Activated gamma-delta T cell treated with Interleukin-2 at 50 U/mL for 16 hours (primary cell): ENCODE measurements at places on chromosomes 16 and 17.

GRCh38 chr17:55673743-55674506, 48.7 kb downstream of the TMEM100 start:
- DNase-seq: no peak

GRCh38 chr17:31696703-31697325, 162.2 kb downstream of the COPRS start:
- no peak for DNase-seq

GRCh38 chr16:81765969-81766368, 13.1 kb upstream of the PLCG2 start:
- no peak for DNase-seq

GRCh38 chr16:5885521-5885920, 787.9 kb upstream of the EEF2KMT start:
- no peak for DNase-seq

DNA sequence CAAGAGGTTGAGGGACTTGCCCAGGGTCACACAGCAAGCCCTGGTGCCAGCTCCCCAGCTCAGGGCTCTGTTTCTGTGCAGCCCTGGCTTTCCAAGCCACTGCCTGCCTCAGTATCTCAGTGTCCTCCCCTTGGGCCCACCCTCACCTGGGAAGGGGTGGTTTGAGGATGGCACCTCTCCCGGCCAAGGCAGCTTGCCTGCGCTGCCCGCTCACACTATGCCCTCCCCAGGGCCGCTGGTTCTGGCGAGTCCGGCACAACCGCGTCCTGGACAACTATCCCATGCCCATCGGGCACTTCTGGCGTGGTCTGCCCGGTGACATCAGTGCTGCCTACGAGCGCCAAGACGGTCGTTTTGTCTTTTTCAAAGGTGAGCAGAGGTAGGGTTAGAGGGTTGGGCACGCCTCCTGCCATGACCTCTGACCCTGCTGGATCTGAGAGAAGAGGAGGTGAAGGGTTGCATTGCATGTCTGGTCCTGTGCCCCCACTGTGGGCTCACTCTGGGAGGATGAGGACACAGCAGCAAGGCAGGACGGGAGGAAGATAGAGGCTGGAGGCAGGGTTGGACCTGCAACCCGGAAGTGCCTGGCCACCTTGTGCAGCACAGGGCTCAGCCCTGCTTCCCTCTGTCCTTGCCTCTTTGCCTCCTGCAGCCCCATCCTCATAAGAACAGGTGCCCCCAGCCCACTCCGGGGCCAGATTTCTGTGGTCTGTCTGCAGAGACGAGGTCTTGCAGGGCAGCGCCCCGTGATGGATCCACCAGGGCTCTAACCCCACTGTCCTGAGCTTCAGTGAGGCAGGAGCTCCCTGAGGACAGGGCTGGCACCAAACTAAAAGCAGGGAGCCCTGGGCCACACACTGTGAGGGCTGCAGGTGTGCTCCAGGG, 16.7 kb downstream of the MMP15 start:
- no peak for DNase-seq

DNA sequence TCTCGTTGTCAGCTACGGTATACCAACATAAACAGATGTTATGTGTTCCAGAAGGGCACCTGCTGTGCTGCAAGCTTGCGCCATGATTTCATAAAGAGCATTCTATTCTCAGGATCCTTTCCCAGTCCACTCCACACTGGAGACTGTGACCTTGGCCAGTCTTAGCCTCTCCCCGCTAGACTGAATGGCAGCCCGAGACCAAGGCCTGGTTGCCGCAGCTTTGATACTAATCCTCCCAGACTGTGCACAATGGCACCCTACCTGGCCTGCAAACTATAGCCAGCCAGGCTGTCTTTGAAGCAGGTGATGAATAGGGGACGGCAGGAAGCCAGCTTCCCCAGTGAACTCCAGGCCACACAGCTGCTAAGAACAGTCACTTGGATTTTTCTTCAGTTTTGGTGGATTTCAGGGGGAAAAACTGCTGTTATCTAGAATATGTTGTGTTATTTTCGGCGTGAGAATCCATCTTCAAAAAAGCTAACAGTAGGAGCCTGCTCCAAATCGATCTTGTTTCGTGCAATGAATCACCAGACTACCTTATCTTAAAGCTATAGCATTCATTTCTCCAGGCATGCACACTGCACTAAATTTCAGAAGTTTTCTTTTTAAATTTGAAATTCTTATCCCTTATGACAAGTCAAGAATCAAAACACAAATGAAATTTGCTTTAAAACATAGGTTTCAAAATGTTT, 289.0 kb downstream of the CEP112 start:
- no peak for DNase-seq

GRCh38 chr17:63365366-63366240, 80.5 kb downstream of the CYB561 start:
- DNase-seq: no peak

- peak; percentile 2 for DNase-seq
Measured at GRCh38 chr17:83173914-83174361, 94.5 kb downstream of the METRNL start.

DNA sequence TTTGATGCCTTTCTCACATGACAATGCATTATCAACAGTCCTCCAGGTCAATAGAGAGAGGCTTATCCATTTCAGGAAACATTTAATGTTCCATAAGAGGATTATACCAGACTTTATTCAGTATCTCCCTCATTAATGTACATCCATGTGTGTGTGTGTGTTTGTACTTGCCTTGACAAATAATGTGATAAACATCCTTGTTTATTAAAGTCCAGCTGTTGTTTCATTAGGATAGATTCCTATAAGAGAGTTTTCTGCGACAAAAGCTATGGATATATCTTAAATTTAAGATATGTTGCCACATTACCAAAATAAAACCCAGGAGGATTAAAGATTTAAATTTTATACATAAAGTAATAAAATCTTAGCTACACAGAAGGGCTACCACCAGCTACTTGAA, 492.6 kb downstream of the TOX3 start:
- DNase-seq: no peak

GRCh38 chr16:11047939-11048800, 103.8 kb downstream of the CLEC16A start:
- DNase-seq: no peak

DNA sequence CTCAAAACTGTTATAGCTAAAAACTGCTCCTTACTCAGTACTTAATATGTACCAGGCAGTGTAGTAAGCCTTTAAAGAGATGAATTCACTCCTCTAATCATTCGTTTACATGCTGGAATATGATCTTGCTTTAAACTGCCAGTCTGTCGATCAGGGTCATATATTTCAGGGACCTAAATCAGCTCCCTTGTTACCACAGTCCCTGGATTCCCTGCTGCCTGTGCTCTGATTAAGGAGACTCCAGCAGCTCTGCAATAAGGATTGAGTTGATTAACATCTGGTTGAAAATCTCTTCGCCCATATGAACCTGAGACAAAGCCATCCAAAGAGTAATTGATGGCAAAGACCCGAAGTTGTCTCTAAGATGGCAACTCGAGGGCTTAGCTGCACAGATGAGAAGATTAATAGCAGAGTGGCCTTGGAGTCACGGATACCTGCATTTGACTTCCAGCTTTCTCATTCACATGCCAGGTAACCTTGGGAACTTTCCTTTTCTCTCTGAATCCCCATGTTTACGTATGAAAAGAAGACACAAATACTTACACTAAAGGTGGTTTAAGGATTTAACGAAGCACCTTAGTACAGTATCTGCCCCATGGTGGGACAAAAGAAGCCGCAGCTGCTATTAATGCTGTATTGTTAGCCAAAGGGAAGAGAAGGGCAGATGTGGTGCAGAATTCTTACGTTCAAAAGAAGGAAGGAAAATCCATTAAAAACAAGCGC, 68.2 kb downstream of the VAT1L start:
- no peak for DNase-seq

DNA sequence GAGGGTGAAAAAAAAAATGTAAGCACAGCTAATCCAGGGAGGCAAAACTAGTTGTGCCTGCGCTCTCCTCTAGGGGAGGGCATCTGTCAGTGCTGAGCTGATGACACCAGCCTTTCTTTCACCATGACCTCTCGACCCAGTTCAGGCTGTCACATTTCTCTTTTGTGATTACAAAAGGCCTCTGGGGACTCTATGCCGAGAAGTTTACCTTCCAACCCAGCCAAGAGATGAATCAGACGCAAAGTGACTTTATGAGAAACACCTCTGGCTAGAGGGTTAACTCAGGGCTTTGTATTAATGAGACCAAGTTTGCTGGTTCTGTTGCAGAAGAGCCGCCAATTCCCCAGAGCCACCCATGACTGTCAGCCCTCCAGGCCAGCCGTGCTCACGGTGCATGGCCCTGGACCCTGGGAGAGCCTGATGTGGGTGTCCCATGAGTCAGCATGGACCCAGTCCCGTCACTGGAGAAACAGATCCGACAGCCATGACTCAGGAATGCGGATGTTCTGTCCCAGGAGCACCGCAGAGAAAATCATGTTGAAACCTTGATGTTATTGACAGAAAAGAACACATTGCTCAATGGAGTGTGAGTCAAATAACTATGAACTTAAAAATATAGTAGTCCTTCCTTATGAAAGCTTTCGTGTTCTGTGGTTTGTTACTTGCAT, 437.2 kb downstream of the HS3ST3B1 start:
- no peak for DNase-seq

DNA sequence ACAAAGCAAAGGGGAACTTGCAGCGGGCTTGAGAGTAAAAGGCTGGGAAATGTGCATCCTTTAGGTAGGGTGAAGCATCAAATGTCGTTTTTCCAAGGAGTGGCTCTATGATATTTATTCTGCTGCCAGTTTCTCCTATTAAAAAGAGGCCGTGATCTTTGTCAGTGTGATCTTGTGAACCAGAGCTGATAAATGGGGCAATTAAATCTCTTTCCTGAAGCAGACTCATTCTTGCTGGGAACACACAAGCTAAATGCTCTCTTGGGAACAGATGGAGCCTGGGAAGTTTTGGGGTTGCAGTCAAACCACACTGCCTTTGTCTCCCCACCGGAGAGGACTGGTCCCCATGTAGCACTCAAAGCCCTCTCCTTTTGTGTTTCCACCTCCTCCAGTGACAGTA, 408.9 kb downstream of the GRIN2A start:
- no peak for DNase-seq

DNA sequence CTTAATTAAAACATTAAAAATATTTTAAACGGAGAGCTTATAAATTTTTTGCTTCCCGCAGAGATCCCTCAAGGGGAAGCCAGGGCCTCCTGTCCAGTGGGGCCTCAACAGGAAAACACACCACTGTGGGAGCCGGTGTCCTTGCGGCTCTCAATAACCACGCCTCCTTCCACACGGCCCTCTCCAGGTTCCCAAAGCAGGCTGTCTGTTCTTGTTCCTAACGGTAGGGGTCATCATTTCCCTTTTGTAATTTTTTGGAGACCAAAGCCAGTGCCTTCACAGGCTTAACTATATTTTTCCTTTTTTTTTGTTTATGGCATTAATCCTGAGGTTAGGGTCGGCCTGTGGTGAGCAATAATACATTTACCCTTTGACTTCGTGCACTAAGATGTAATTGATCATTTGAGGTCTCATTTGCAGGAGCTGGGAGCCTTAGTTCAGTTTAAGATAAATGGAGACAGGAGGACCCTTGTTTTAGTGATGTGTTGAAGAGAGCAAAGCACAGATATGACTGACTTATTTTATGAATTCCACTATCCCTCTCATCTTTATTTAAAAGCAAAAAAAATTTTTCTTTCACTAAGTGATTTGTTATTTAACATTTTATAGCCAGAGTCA, 77.5 kb upstream of the N4BP1 start:
- DNase-seq: no peak

- DNase-seq: no peak
Measured at GRCh38 chr17:76432712-76433336, 20.1 kb downstream of the UBE2O start.

DNA sequence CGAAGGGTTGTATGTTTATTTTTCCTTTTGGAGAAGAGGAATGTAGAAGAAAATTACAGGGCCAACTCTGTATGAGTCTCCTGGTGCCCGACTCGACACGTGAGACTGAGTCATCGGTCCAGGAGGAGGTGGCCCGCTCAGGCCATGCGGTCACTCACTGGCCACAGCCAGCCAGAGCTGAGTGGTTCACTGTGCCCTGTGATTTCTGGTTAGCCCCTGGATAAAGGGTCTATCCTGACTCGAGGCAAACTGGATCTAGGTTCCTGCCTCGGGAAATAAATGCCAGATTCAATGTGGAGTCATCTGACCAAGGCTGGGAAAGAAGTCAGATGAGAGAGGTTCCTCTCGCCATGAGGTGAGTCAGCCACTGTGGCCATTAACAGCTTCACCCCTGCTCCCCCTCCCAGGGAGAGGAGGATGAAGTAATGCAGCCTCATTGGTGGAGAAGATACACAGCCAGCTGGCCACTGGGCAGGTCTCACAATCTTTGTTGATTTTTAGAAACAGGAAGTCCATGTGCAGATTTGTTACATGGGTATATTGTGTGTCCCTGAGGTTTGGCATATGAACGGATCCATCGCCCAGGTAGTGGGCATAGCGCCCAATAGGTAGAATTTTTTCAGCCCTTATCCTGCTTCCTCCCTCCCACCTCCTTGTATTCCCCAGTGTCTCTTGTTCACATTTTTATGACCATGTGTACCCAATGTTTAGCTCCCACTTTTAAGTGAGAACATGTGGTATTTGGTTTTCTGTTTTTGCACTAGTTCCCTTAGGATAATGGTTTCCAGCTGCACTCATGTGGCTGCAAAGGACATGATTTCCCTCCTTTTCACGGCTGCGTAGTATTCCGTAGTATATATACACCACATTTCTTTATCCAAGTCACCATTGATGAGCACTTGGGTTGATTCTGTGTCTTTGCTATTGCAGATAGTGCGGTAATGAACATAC, 21.7 kb upstream of the USP36 start:
- no peak for DNase-seq

DNA sequence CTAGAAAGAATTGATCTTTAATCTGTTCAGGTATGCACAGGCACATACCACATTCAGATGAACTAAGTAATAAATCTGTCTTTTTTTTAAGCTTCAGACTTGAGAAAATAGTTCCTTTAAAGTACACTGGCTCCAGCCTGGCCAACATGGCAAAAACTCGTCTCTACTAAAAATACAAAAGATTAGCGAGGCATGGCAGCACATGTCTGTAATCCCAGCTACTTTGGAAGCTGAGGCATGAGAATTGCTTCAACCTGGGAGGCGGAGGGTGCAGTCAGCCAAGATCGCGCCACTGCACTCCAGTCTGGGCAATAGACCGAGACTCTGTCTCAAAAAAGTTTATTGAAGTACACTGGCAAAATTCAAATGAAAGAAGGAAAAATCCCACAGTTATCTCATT, 111.0 kb upstream of the NETO2 start:
- DNase-seq: no peak

DNA sequence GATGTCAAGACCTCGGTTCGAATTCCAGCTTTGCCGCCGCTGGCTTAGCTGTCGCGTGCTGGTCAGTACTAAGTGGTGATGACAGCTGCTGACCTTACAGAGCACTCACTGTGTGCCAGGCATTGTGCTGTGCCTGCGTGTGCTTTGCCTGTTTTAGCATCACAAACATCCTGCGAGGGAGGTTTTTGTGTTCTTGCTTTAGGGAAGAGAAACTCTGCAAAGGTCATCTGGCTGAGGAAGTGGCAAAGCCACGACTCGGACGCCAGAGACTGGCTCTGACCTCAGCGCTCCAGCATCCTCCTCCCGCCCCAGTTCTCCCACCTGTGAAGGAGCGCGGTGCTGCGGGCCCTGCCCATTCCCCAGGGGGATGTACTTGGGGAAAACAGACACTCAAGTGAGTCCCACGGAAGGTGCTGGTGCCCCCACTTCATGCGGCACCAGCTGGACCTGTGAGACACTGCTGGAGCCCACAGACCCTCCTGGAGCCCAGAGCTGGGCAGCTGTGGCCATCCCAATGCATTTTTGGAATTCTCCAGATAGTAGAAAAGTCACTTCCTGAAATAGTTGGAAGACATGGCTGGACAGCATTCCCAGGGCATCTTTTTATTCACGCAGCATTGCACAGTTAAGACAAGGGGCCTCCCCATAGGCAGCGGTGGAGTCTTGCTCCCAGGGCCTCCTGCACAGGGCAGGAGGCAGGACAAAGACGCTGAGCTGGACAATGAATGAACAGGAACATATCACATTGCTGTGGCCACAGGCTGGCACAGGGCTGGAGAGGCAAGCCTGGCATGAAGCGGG, 20.0 kb upstream of the HERPUD1 start:
- no peak for DNase-seq
